CD4-positive, alpha-beta T cell treated with Interleukin-21 for 1 hour (primary cell): ENCODE measurements at places on chromosomes 12 and 14.

- DNase-seq: no peak
Observed at GRCh38 chr14:69708049-69708448, 58.9 kb upstream of the SRSF5 start.

GRCh38 chr14:32412103-32412502 is 83.0 kb downstream of the AKAP6 start:
- no peak for DNase-seq

DNA sequence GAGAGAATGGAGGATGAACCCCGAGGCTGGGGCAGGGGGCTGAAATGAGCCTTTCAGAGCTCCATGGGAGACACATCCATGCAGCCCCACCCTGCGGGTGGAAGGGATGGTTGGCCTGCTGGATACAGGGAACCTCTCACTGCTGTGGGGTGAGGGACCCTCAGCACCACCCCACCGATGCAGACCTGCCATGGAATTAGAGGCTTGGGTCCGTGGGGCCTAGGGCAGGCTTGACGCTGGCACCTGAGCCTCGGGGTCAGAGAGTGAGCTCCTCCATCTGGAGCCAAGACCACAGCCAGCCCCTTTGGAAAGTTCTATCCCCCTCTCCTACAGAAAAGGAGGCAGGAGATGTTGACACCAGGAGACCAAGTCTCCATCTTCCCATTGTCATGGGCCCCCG is 7.4 kb upstream of the KRT74 start:
- no peak for DNase-seq

- DNase-seq: no peak
Observed at GRCh38 chr12:52602552-52602951, 1.3 kb upstream of the KRT72 start.

DNA sequence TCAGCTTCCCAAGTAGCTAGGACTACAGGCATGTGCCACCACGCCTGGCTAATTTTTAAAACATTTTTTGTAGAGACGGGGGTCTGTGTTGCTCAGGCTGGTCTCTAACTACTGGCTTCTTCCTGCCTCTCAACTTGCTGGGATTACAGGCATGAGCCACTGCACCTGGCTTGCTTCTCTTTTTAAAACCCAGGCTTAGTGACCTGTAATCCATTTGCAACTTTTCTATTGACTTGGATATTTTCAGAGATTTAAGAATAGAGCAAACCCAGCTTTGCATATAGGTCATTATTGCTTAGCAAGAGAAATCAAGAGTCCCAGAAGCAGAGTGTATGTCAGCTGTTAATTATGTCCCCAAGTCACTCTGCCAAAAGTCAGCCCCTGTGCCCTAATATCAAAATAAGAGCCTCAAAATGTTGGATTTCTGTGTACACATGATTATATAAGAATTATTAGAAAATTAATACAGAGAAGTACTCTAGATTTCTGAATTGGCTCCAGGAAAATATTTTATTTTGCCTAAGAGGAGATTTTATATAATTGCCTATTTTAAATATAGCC is 24.9 kb downstream of the TCP11L2 start:
- DNase-seq: no peak

- DNase-seq: peak; percentile 72
Observed at GRCh38 chr12:110100315-110100970, 23.7 kb upstream of the IFT81 start.

- DNase-seq: no peak
Observed at GRCh38 chr14:51079489-51079888, 15.4 kb downstream of the TRIM9 start.

GRCh38 chr12:6263931-6264330 is 46.6 kb upstream of the PLEKHG6 start:
- no peak for DNase-seq

DNA sequence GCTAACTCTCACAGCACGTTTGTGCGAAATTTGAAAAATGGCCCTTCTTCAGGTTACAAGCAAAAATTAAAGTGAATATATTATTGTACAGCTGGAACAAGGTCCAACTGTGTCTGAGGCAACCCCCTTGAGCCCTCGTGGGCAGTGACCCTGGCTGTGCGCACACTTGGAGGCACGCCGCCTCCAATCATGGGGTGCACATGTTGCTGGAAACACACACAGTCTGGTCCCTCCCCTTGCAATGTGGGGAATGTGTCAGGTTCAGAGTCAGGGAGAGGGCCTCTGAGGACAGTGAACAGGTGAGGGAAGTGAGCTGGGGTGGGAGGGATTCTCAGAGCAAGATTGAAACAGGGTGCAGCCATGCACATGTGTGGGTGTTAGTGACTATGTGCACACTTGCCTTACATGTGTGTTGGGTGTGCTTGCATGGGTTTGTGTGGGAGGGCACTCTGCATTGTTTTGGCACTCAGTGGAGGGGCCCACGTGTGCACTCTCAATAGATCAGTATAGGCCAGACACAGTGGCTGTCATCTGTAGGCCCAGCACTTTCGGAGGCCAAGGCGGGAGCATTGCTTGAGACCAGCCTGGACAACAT is 9.6 kb downstream of the TSPAN9 start:
- DNase-seq: no peak

DNA sequence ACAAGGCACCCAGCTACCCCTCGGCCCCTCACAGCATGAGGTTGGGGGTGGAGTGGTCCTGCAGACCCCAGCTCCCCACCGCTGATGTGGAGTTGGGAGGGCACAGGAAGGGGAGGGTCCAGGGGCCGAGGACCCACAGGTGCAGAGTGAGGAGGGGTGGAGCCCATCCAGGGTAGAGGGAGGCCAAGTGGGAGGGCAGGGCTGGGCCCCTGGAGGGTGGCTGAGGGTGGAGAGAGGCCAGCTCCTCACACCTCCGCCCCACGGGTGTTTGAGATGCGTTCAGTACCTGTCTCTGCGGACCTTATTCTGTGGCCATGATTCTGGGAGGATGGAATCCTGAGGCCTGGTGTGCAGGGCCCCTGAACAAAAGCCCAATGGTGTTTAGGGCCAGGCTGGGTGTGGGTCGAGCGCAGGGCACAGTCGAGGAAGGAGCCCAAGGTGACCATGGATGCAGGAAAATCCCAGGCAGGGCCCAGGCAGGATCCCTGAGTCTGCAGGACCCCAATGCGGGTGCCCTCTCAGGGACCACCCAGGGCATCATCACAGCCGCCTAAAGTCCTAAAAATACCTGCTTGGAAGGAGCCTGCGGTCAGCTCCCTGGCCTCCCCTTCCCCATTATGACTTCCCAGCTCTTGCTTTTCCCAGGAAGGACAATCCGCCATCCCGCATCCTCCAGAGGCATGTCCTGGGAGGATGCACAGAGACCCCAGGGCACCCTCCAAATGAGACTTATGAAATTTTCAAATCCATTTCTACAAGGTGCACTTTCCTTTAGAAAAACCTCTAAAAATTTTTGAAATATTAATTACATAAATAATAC is 377.1 kb upstream of the SFSWAP start:
- no peak for DNase-seq

GRCh38 chr14:77296155-77296554 is 24.5 kb downstream of the POMT2 start:
- DNase-seq: no peak

DNA sequence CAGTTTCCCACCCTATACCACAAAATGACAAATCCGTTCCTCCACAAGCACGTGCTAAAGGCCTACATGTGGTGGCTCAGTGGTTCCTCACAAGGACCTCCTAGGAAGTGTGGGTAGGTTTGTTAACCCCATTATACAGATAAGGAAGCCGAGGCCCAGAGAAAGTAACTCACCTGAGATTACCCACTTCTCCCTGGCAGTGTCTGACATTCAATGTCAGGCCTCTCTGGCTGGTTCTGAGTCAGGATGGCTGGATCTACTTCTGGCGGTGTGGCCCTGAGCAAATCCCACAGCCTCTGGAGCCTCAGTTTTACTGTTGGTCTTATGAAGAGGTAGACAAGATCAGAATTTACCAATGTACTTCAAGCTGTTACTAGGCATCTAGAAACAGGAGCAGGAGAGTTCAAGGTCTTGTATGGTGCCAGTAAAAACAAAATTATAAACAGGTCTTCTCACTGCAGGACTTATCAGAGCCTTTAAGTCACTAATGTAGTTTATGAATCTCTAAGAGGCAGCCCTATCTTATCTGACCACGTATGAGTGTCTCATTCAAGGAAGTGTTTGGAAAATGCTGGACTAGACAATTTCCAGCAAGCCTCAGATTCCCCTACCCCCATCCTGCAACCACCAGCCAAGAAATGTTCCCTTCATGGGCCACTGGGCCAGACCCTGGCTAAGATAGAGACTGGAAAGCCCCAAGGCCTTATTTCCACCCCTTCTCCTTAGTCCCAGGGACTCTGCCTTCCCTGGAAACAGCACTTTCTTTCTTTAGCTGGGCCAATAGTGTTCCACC is 4.2 kb downstream of the HSPB8 start:
- DNase-seq: no peak

DNA sequence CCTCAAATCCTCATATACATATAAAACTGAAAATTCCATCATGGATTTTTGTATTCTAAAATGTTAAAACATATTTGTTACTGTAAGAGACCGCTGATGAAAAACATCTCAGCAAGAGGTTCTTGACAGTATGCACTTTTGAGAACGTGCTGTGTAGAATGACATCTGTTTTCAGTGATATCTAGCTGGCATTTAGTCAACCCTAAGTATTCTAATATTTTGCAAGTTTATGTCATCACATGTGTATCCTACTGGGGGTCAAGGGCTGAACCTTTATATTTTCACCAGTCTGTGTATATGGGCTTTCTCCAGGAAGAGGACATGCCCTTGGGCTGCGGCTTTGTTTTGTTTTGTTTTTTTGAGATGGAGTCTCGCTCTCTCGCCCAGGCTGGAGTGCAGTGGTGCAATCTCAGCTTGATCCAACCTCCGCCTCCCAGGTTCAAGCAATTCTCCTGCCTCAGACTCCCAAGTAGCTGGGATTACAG is 22.0 kb upstream of the YARS2 start:
- DNase-seq: no peak

DNA sequence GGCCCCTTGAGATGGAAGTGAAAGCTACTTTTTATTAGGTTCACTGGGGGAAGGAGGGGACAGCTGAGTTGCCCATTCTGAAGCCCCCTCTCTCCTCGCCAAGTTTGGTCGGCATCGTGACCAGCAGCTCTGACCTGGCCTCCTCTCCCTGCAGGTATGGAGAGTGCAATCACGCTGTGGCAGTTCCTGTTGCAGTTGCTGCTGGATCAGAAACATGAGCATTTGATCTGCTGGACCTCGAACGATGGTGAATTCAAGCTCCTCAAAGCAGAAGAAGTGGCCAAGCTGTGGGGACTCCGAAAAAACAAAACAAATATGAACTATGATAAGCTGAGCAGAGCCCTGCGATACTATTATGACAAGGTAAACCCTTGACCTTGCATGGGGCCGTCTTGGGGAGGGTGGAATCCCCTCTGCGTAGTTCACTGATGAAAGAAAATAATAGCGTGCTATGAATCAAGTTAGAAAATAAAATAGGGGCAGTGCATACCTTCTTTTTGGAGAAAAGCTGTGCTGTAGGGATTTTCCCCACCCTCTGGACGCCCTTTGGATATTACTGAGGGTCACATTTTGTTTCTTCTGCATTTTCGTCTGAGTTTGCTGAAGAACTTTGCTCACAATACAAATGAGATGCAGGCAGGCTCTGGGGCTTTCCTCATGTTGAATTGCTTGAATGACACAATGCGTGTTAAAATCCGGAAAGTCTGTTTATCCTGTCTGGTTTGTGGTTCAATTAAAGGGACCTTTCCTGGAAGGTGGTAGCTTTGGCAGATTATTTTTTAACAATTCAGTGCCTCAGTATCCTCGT is 29.4 kb downstream of the ELK3 start:
- DNase-seq: peak; percentile 43

DNA sequence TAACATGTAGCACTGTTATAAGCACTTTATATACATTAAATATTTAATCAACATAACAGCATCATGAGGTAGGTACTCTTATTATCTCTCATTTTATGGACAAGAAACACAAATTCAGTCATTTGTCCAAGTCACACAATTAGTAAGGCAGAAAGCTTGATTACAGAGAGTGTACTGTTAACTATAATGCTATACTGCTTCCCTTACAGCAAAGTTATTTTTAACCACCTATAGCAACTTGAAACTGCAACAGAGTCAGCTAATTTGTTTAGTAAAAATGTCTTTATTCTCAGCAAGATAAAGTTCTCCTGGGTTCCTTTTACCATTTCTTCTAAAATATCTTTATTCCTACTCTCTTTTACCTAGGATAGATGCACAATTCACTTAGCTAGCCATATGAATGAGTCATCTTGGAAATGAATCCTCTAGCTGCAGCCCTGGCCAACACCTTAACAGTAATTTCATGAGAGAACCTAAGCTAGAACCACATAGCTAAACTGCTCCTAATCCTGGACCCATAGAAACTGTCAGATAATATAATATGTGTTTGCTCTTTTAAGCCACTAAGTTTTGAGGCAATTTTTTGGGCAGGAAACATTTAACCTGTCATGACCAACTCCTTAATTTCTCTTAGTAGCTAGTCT is 90.2 kb upstream of the HECTD1 start:
- no peak for DNase-seq

DNA sequence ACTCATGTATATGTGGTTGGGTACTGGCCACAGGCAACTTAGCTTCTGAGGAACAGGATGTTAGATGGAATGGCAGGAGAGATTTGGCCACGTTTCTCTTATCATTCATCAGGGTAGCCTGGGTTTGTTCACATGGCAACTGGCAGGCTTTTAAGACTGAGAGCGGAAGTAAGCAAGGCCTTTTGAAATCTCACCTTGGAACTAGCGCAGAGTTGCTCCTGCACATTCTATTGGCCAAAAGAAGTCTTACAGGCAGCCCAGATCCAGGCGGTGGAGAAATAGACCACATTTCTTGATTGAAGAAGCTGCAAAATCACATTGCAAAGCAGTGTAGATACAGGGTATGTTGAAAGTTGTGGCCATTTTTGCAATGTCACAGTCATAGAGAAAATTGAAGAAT is 3.7 kb downstream of the CLEC4A start:
- peak; percentile 31 for DNase-seq

- no peak for DNase-seq
Observed at GRCh38 chr12:62522984-62523383, 56.4 kb downstream of the MON2 start.

- DNase-seq: peak; percentile 65
Observed at GRCh38 chr12:12721176-12721751, 4.1 kb downstream of the CDKN1B start.

- DNase-seq: no peak
Observed at GRCh38 chr12:109741286-109741969, 27.8 kb downstream of the FAM222A start.

GRCh38 chr12:109961612-109962011 is 34.6 kb downstream of the GIT2 start:
- no peak for DNase-seq

DNA sequence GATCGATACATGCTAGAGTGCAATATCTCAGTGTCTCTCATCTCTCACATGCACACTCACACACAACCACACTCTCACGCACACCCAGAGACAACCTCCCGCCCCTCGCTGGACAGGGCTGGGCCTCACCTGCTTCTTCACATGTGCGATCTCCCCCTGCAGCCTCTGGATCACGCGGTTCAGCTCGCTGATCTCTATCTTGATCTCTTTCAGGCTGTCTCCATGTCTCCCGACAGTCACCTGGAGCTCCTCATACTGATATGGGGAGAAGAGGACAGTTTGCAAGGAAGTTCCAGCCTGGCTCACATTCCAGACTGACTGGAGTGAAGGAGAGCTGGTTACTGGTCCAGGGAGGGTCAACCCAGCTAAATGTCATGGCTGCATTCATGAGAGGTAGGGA is 4.4 kb downstream of the KRT2 start:
- DNase-seq: no peak
